NCI-H2081 treated with DMSO at 0.1 percent for 48 hours (cell line): ENCODE measurements at places on chromosomes 5 and 9.
A peak's percentile ranks its signal among the peaks of the same experiment; 100 is the strongest.

GRCh38 chr5:179805070-179805528 lies 1.6 kb downstream of the MGAT4B start:
- DNase-seq, result no peak

DNA sequence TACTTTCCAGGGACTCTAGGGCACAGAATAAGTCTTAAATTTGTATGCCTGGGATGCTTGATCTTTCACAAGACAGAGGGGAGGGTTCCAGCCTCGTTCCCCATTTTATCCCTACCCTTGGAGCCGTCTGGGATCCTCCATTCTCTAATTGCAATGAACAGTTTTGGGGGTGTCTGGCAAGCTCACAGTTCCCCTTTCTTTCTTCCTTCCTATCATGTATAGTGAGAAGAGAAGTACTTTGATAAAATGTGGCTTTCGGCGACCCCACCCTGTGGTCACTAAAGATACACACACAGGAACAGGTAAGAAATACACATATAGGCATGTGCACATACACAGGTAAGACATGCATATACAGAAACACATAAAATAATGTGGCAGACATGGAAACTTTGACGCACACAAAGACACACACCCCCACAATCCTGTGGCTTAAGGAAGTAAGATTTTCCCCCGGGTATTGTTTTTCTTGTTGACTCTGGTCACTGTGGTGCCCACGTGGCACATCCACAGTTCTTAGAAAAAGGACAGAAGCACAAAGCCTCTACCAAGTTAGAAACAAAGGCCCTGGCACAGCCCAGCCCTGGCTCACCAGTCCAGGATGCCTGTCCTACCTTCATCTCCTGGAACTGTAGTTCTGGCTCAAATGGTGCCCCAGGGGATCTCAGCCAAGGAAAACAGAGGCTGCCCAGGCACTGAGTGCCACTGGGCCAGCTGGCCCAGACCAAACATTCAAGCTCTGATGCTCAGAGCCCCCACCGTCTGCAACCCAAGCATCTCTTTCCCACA lies 6.3 kb upstream of the SMU1 start:
- no peak for DNase-seq

GRCh38 chr5:68928617-68929302 lies 165.1 kb upstream of the SLC30A5 start:
- no peak for DNase-seq

DNA sequence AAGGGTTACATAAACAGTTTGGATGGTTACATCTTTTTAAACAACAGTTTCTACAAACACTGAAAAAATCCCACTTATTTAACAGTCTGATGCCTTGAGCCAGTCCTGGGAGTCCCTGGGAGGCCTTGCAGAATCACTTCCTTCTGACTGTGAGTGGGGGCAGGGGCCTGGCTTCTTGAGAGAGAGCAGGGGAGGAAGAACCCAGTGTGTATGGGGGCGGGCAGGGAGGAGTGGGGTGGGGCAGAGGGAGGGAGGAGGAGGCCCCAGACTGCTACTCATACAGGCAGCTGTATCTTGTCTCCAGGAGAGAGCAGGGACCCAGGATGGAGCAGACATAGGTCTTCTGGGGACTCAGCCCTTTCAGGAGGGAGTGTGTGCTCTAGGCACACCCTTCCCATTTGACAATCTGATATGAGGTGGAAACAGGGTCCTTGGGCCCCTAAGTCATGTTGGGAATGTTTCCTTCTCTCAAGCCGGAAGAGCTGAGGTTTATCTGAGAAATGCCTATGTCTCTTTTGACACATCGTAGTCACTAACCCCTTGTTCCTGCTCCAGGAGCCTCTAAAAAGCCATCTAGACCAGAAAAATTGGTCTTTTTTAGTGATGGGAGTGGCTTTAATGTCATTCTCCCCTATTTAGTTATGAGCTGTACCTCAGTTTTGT lies 52.8 kb downstream of the IRF1 start:
- DNase-seq, result no peak

DNA sequence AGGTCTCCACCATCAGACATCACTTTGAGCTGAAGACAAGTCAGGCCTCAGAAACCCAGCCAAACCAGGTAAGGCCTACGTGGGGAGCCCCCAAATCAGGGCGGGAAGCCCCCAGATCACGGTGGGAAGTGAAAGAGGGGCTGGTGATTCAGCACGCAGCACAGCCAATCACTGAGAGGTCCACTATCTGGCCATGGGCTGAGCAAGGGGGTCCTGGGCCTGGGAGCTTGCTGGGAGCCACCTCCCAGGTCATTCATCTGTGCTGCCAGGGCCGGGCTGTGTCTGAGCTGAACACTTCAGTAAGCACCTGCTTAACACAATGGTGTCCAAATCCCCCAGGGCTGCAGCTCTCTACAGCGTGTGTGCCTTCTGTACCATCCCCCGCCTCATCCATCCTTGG lies 15.5 kb downstream of the MED10 start:
- no peak for DNase-seq

DNA sequence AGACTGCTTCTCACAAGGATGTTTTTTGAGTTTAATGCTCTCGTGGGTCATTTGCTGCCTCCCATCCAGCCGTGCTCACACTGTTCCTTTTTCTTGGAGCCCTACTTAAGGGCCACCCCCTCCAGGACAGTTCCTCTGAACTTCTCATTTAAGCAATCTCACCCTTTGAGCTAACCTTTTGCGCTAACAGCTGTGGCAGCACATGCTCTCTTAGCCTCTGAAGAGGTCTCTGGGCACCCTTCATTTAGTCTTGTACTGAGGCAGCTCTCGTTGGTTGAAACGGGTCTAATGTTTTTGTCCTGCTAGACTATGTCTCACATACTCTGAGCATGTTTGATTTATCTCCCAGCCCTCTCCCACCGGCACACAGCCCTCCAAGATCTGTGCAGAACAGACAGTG lies 11.8 kb downstream of the ALDH1B1 start:
- DNase-seq, result no peak

DNA sequence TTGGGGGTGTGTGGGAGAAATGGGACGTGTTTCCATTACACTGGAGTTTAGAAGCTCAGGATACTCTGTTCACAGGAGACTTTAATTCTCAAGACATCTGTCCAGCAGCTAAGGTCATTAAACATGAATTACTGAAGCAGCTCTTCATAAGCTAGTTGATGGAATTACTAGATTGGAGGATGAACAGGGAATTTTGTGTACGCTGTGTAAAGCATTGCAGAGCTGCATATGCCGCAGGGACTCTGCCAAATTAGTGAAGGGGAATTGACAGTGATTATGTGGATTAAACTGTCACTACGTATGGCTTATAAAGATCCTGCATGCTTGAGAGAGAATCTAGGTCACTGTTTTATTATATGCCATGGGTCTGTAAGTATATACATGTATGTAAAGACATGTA lies 177.5 kb upstream of the TBC1D2 start:
- no peak for DNase-seq

- no peak for DNase-seq
Observed at GRCh38 chr5:132363431-132364112, 5.9 kb upstream of the SLC22A5 start.

- DNase-seq, result no peak
Observed at GRCh38 chr5:93304456-93305250, 276.4 kb downstream of the NR2F1-AS1 start.

DNA sequence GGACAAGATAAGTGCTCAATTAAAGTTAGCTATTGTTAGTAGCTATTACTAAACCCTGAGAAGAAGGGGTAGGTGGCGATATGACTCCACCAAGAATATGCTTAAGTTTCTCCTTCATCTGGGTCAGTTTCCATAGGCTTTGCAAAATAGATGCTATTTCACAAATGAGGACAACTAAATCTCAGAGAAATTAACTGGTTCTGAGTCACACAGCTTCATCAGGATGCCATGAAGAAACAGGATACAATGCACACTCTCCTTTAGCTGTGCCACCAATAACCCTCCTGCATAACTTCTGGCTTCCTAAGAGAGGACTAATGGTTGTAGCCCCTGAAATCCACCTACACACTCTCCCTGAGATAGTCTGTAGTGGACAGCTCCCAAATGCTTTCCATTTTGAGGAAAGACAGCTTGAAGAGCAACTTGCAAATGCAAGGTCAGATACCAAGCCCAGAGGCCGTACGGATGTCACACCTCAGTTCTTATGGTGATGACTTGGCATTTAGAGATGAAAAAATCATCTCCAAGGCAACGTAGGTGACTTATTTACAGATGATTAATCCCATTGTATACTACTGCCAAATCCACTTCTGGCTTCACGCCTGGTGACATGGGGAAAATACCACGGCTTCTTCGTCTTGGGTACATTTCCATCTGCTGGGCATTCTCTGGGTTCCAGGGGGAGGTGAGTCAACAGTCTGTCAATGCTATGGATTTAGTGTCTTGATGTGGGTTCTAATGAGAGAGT lies 251.4 kb upstream of the IL12B start:
- no peak for DNase-seq

- DNase-seq, result peak; percentile 6
Observed at GRCh38 chr9:8486095-8486494, 686.5 kb upstream of the DMAC1 start.

GRCh38 chr5:172444110-172444510 lies 10.2 kb downstream of the SH3PXD2B start:
- DNase-seq, result no peak

DNA sequence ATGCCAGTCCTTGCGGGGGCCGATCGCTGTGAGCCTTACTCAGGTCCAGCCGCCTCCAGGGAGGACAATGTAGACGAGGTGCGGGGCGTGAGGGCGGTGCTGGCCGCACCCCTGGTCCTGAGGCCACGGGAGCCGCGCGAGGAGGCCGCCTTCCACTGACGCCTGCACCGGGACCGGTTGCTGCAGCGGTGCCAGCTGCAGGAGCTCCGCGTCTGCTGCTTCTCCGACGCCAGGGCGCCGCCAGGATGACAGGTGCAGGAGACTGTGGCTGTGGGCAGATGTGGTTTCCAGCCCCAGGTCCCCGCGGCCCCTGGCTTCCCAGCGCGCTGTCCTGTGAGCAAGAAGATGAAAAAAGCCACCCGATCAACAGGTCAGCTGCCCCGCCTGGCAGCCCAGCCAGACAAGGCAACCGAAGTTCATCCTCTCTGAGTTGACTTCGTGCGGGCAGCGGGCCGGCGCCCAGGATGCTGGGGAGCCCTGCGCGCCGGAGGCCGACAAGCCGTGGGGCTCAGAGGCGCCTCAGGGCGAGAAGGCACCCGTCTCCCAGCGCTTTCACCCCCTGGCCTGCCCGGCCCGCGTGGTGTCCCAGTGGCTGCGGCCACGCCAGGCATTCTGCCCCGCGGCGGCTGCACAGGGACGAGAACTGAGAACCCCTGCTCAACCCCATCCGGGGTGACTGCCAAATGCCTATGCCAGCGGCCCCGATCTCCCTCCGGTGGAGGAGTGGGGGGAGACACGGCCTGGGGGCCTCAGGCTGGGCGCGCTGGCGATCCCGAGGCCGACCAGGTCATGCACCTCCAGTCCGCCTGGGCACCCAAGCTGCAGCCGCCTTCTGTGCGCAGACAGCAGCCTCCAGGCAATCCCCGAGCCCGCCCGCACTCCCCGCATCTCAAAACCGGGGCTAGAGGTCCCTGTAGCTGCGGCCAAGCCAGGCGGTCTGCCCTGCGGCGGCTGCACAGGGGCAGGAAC lies 43.4 kb upstream of the BICD2 start:
- no peak for DNase-seq

DNA sequence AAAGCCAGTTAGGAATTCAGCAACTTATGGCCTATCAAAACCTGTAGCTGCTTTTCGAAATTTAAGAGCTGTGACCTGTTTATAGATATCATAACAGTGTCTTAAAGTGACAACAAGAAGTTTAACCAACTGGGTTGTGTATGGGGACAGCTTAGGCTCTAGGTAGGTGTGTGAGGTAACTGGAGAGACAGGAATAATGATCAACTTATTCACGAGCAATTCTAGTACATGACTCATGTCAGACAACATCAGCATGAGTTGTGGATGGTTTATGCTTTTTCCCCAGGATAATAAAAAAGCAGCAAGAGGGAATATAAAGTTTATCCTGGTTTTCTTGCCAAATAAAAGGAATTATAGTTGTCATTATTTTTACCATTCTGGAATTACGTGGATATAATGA lies 88.6 kb downstream of the GDNF start:
- DNase-seq, result no peak

DNA sequence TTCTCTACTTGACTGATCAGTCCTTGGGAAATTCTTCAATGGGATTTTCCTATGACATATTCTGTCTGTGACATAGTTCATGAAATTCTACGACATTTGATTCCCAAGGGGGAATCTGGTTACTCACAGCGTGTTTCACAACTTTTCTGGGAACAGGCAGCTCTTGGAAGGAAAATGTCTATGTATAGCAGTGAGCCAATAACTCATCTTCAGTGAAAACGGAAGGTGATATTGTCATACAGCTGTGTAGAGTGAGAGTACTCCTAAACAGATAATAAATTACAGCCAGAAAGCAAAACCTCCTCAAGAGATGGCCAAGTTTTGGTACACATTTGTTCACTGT lies 91.4 kb downstream of the C9orf152 start:
- DNase-seq, result no peak

DNA sequence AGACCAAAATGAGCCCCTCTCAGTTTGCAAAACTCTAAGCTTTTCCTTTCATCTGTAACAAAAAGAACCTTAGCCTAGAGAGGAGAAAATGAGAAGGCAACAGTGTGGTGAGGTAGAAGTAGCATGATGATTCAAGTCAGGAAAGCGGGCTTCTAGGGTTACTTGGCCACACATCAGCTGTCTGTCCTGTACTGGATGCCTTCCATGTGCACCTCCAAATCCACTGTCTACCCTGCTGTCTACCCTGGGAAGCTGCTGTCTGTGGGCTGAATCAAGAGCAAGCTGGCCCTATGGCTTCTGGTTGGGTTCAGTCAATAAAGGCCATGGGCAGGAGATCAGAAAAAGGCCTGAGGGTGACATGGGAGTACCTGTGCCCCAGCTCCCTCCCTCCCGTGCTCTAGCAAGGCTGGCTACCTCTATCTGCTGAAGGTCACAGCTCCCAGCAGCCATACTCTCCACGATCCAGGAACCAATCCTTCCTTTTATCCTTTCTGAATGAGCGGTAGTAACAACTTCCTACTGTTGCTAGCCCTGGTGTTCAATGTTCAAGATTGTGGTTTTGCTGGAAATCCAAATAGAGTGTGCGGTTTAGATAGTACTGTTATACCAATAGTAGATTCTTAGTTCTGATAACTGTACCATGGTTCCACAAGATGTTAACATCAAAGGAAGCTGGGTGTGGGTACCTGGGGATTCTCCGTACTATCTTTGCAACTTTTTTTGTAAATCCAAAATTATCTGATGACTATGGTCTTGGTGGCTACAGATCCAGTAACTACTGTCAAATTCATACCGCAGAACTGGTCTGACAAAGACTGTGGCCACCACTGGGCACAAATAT lies 191.0 kb downstream of the ESM1 start:
- no peak for DNase-seq

DNA sequence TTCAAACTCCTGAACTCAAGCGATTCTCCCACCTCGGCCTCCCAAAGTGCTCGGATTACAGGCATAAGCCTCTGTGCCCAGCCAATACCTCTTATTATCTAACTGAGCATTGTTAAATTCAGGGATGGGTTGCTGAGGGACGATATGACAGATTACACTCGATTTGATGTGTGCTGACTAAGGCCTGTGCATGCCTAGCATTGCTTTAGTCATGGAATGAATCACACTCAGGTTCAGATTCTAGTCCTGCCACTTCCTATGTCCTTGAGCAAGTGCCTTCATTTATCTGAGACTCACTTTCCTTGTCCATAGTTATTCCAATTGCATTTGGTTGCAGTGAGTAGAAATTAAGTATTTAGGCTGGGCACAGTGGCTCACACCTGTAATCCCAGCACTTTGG lies 19.5 kb downstream of the THBS4 start:
- no peak for DNase-seq
